Tibial nerve (tissue), 4 donors: ENCODE measurements at places on chromosomes 1 and 21.

DNA sequence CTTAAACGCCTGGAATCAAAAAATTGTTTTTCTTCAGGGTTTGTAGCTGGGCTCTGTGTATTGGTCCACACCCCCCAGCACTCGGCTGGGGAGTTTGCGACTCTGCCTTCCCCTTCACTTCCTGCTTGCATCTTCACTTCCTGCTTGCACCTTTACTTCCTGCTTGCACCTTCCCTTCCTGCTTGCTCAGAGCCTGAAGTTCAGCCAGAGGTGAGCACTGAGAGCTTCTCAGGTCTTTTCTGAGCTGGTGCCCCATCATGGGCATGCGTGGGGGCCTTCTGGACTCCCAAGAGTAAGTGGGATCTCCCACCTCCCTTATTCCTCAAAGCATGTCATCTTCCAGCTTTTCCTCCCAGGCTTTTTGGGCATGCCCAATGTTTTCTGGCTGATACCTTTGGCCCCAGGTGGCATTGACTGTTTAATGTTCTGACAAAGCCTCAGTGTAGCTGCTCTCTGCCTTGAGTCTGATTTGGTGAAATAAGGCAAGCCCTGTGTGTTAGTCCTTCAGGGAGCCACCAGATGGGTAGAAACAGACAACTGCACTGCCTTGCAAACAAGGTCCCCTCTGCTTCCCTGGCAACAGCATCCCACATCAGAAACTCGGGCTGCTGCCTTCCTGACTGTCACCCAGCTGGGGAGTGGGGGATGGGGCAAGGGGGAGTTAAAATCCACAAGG lies 3.5 kb downstream of the KRTAP10-2 start:
- no peak for DNase-seq

DNA sequence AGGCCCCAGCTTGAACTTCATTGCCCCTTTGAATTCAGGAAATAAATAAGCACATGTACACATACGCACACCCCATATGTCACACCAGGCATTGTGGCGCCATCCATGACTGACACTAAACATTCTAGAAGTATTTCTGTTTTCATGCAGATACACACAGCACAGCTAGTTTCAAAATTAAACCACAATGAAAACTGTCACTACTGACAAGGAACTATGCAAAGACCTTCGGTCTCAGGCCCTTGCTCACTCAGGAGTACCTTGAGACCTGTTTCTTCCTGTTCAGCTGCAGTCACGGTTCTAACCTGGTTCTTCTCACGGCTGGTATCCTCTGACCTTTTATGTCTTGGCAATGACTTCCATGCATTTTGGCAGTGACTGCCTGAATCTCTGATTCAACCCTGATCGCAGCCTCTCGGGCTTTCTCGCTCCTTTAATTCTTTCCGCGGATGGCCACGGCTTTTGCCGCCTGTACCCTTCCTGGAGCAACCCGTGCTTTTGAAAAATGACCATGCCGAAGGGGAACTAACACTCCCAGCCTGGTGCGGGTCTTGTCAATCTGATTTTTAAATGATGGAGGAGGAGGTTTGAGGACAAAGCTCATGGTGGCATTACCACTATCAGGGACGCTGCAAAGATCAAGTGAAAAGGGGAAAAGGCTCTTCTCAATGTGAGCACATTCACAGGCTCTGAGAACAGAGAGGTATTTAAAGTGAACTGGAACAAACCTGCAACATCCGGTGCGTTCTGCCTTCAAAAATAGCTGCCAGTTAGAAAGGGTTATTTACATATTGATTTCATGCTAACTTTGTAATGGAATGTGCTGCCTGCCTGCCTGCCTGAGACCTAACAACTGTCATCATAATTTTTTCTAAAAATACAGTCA lies 384.6 kb downstream of the RRAGC start:
- no peak for DNase-seq

DNA sequence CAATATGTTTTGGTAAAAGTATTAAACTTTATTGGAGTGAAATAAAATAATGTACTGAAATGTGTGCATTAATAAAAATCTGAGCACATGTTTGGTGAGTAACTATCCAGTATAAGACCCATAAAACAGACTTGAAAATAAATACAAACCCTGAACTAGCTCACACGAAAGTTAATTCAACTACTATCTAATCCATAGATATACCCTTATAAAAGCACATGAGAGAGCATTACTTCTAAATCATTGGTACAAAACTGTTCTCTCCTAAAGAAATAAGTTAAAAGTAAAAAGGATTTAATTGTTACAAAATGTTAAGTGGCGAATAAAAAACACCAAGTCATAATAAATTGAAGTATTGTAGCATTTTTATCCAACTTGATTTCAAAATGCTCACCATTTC lies 295.6 kb downstream of the PTPRC start:
- no peak for DNase-seq

- DNase-seq = no peak
Measured at GRCh38 chr1:41537251-41537650, 52.8 kb upstream of the EDN2 start.

GRCh38 chr1:78210175-78210574 lies 164.4 kb downstream of the GIPC2 start:
- DNase-seq = no peak

GRCh38 chr1:97572561-97572960 lies 348.3 kb downstream of the DPYD start:
- no peak for DNase-seq

- no peak for DNase-seq
Measured at GRCh38 chr1:61320575-61320974, 238.2 kb downstream of the NFIA start.

DNA sequence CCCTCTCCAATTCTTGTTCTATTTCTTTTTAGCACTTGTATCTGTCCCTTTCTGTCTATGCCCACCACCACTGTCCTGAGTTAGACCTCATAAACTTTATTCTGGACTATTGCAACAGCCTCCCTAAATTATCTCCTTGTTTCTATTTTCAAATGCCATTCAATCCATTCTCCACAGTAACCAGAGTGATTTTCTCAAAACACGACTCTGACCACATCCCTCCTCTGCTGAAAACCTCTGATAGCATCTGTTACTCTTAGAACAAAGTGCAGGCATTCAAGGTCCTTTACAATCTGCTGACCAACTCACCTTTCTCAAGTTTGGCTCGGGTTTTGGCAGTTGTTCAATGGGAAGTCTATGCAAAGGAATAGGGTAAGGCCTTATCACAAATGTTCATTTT lies 22.8 kb upstream of the GPX7 start:
- no peak for DNase-seq

- no peak for DNase-seq
Measured at GRCh38 chr1:222416001-222416791, 131.7 kb downstream of the HHIPL2 start.

GRCh38 chr1:164613176-164613575 lies 54.2 kb downstream of the PBX1 start:
- DNase-seq = no peak

GRCh38 chr1:154186852-154187501 lies 4.9 kb downstream of the TPM3 start:
- no peak for DNase-seq

DNA sequence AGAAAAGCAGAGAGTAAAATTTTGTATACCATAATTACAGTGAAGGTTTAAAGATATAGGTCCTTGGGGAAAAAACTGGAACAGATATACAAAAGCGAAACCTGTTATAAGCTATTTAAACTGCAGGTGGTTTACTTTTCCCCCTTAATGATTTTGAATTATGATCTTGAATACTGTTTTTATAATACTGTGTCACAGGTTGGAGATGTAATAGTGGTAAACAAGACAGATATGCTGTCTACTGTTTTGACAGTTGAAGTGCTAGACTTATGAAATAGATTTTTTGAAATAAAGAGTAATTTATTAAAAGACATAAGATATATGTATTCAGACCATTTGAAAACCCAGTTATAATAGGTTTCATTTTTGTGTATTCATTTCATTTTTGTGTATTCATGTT lies 129.4 kb downstream of the CD247 start:
- DNase-seq = no peak

DNA sequence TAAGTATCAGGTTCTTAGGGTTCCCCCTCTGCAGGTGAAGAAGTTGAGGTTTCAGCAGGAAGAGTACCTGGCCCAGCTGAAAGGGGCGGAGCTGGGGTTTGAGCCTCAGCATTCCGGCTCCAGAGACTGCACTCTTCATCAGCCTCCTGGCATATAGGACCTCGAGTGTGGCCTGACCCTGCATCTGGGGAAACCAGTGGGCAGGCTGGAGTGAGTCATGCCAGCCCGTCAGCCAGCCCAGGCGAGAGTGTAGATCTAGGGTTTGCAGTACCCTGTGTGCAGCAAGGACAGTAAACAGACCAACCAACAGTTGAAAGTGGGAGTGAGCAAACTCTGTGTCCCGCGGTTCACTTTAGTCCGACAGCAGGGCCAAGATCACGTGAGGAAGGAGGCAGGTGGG lies 14.1 kb downstream of the MFSD2A start:
- no peak for DNase-seq

- DNase-seq = no peak
Measured at GRCh38 chr1:28278763-28279162, 19.4 kb downstream of the SESN2 start.

DNA sequence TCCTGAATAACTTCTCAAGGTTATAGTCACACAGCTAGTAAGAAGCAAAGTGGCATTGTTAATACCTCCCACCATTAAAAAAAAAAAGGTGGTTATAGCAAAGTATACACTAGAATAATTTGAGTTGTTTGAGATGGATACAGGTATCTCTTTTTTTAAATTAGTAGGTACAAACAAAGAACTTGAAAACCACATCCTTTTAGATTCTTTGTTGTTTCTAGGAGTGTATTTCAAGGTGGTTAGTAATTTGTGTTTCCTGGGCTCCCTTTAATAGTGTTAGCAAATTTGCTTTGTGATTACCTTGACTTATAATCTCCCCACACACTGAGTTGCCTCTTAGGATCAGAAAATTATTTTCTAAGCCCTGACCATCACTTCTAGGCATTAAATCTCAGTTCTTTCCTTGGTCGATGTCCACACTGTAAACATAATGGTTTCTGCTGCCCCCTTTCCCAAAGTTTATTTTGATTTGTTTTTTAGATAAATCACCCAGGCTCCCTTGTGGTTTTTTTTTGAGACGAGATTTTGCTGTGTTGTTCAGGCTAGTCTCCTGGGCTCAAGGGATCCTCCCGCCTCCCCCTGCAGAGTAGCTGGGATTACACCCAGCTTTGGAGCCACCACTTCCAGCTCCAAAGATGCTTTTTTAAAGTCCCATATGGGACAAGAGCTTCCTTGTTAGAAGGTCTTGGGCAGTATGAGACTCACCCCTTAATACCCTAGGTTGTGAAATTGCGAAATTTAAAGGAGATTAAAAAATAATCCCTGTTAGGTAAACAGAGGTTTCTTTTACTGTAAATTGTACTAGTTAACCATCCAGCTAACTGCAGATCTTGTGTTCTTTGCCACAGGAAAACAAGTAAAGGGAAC lies 6.2 kb downstream of the AKIRIN1 start:
- DNase-seq = no peak

- DNase-seq = no peak
Measured at GRCh38 chr1:168485048-168485447, 58.7 kb downstream of the XCL2 start.

- no peak for DNase-seq
Measured at GRCh38 chr21:25171438-25171837, 435.8 kb downstream of the MRPL39 start.

GRCh38 chr1:39689635-39690034 lies 1.6 kb downstream of the HPCAL4 start:
- DNase-seq = no peak

GRCh38 chr21:26782747-26783146 lies 62.5 kb downstream of the ADAMTS1 start:
- DNase-seq = no peak

DNA sequence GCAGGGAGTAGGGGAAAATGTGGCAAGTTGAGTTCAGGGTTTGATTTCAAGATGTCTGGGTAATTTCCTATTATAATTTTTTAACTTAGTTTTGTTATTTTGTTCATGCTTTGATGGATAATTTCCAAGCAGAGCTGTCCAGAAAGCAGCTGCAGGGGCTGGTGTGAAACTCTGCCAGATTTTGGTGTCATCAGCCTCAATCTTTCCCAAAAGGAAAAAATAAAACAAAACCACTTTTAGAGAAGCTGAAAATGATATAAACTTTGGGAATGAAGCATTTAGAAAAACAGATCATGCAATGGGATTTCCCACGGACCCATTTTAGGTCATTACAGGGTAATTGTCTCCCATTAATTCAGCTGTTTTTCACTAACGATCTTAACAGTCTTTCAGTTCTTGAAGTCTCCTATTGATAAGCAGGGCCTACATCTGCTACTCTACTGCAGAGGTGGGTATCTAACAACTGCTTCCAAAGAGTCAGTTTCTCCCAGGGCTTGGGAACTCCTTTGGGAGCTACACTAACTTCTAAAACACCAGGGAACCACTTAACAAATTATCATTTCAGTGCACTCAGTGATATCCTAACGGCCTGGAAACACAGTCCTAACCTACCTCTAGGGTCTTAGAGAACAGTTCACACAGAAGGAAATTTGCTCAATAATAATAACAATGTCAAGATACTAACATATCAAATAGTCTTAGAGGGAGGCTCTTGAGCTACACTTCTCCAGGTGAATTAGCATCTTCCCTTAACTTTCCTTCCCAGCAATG lies 12.3 kb downstream of the ZNF436 start:
- no peak for DNase-seq

DNA sequence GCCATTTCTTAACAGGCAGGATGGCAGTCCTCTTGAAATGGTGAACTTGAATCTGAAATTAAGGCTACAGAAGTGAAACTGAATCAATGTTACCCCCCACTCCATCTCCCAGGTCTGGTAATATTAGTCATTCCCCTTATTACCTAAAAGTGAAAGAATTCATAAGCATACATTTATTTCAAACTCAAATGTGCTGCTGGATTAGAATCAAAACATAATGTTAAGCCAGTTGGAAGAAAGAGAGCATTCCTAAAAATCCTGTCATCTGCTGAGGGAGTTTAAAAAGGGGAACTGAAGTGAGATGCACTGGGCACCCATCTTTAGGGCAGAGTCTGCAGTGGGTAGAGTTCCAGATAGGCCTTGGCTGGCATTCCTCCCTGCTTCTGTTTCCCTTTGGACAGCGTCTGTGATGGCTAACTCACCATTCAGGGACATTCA lies 17.4 kb downstream of the KIAA0319L start:
- DNase-seq = no peak

DNA sequence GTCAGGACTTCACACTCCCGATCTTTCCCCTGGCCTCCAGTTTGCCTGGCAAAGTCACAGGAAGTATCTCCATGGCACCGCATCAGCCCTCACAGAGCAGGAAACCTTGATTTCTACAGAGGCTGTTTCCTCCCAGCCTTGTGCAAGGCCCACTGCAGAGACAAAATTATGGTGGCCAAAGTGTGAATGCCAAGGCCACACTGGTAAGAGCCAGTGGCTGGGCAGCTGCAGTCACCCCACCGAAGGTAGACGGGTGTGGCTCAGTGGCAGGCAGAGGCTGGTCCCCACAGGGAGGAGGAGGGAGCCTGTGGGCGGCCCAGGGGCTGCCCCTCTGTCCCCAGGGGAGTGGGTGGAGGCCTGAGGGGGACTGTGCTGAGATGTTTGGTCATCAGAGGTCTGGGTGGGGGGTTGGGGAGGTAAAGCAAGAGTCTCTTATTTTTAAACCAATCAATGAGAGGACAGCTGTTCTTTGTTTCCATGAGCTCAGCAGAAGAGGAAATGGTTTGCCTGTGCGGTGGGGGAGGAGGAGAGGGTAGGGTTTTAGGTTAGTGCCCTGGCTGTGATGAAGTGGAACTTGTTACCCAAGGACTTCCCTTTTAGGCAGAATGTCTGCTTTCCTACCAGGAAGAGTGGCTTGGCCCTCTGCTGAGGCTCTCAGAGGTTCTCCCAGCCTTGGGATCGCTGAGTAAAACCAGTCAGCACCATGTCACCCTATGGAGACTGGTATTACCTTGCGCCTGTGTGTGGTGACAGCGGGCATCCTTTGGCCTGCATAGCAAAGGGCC lies 18.0 kb upstream of the BTG2 start:
- no peak for DNase-seq

GRCh38 chr1:216904471-216904870 lies 181.2 kb upstream of the ESRRG start:
- DNase-seq = no peak
